ENCODE measurements at places on chromosomes 5 and 9. TPM values are rescaled to one million over a fixed set of nuclear protein-coding genes. Genes with fewer than 3 reads are reported as not detected.

- no peak for DNase-seq
Observed at GRCh38 chr9:137173796-137174664, 2.2 kb upstream of the TMEM210 start.

DNA sequence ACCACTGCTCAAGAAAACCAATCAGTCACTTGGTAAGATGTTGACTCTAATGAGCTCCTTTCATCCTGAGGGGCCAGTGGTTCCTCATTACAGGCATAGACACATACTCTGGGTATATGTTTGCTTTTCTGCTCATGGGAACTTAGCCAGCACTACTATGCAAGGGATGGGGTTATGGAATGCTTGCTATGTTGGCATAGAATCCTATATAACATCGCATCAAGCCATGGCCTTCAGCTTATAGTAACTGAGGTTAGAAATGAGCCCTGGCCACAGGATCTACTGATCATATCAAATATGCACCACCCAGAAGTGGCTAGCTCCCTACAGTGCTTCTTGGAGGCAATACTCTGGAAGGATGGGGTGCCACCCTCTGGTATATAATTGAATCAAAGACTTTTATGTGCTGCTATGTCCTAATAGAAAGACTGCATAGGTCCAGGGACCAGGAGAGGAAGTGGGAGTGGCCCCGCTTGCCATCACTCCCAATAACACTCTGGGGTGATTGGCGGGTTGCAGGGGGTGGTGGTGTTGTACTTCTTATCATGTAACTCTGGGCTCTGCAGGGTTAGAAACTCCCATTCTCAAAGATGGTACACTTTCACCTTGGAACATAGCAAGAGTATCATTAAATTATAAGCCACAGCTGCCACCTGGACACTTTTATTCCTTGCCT lies 70.3 kb downstream of the ZNF366 start:
- no peak for DNase-seq

- DNase-seq = peak; percentile 78
Observed at GRCh38 chr9:112174222-112174964, 704 bp downstream of the SUSD1 start.

ECSCR gene
- total RNA-seq = 4.3 TPM
